Skin of body (tissue), 3 donors: ENCODE measurements at places on chromosomes 7 and 10. TPM values are rescaled to one million over a fixed set of nuclear protein-coding genes. Genes with fewer than 3 reads are reported as not detected.

DNA sequence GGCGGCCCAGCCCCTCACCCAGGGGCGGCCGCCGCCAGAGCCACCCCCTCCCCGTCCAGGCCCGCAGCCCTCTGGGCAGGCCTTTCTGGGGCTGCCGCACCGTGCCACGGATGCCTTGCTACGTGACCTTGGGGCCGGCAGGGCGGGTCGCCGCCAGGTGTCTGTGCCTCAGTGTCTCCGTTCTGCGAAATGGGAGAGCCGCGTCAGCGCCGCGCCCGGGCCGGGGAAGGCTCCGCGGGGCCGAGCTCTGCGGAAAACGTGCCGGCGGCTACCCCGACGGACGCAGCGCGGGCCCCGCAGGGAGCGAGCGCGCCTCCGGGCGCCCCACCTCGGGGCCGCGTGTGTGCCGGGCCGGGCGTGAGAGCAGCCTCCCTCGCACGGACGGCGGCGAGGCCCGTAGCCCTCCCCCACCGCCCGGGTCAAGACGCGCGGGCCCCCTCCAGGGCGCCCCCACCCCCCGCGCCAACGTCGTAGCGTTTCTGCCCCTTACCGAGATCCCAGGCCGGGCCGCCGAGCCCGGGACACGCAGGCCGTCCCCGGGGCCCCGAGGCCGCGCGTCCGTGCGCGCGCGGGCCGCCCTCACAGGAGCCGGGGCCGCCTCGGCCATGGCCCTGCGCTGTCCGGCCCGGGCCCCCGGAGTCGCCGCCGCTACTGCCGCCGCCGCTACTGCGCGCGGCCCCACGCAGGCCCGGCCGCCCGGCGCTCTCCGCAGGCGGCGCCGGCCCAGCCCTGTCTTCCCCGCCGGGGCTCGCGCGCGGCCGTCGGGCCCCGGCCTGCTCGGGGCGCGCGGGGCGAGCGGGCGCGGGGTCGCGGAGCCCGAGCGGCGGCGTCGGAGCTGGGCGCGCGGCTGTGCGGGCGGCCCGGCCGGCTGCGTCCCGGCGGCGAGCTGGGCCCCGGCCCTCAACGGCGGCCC is 1.1 kb downstream of the ZNF777 start:
- no peak for DNase-seq

Gene SPDYE5
- not detected for total RNA-seq

- no peak for DNase-seq
Observed at GRCh38 chr7:114648680-114649079, 234.1 kb downstream of the FOXP2 start.

Gene STOX1
- 5.7 TPM for total RNA-seq

Gene INHBA
- 6.5 TPM for total RNA-seq

DNA sequence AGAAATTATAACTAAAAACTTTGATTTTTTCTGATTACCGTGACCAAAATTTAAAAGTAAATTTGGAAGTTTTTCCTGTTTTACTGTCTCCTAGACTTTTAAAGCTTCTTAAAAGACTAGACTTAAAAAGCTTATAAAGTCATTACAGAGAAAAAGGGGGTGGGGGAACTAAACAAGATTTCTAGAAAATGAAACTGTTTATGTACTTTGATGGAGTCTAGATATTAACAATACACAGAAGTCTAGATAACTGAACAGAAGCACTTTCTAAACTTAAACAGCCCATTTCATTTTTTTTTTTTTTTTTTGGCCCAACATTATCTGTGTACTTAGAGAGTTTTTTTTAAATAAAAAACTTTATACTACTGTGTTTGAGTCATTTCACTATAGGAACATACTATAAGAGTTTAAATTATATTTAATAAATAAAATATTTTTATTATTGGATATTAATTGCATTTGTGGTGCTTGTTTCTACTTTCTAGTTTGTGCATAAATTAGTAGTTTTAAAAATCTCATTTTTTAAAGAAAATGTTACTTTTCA is 98.5 kb downstream of the PHTF2 start:
- no peak for DNase-seq

Gene HOXA6
- total RNA-seq, result 3.3 TPM

Gene SPDYE8
- total RNA-seq, result 0.10 TPM

GRCh38 chr7:117505238-117505637 is 25.4 kb downstream of the CFTR start:
- DNase-seq, result no peak

- DNase-seq, result no peak
Observed at GRCh38 chr7:107828540-107828939, 25.5 kb upstream of the SLC26A3 start.

- DNase-seq, result no peak
Observed at GRCh38 chr10:86707505-86707904, 39.2 kb downstream of the LDB3 start.

DNA sequence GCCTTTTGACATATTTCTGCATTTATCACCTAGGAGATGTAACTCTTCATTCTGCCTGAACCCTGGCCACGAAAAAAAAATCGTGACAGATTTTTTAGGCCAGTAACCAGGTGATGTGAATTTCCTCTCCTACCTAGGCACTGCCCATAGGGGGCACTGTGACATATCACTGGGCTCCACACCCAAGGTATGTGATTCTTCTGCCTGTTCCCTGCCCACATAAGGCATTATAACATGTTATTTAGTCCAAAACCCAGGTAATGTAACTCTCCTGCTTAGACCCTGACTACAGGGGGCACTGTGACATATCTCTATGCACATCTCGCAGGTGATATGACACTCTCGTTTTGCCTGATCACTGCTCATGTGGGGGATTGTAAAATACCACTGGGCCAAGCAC is 29.5 kb upstream of the ZNF107 start:
- no peak for DNase-seq

Gene KLF6
- total RNA-seq, result 134 TPM

GRCh38 chr7:70288781-70289456 is 690.6 kb downstream of the AUTS2 start:
- DNase-seq, result no peak

- no peak for DNase-seq
Observed at GRCh38 chr7:36653008-36653662, 71.2 kb downstream of the AOAH start.

Gene FEZF1
- not detected for total RNA-seq

Gene KCND2
- 0.79 TPM for total RNA-seq

DNA sequence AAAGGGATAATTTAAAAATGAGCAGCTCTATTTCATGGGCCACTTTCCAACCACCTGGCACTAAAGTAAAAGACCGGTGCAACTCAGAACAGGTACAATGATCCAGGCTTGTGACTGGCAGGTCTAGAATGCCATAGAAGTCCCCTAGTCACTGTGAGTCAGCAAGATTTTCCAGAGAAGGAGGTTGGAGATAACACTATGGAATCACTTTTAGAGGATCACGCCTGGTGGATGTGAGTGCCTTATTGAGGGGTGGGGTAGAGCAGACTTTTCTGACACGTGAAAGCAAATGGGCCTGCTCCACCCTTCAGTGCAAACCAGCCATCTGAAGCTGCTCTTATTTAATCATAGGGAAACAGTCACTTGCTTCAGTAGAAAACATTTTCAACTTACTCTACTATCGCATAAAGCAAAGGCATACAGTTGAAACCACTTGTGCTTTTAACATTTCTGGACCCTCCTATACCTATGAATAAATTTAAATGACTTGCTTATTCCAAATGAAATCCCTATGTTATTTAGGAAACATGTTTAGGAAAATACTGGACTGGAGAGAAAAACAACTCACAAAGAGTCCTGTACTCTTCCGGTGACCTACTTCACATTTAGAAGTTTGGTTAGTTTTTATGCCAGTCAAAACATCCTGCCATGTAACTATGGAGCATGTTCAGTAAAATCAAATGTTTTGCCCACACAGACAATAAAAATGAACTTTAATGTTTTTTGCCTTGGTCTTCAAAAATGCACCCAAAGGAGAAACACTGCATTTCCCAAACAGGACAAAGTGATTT is 21.5 kb upstream of the AKR1C1 start:
- no peak for DNase-seq

Gene FZD8
- total RNA-seq, result 7.6 TPM
